ENCODE measurements at places on chromosomes 4 and X.

GRCh38 chr4:157977086-157977485 lies 195.7 kb downstream of the GASK1B start:
- DNase-seq, result no peak

GRCh38 chr4:148216321-148216720 lies 225.9 kb downstream of the NR3C2 start:
- no peak for DNase-seq

DNA sequence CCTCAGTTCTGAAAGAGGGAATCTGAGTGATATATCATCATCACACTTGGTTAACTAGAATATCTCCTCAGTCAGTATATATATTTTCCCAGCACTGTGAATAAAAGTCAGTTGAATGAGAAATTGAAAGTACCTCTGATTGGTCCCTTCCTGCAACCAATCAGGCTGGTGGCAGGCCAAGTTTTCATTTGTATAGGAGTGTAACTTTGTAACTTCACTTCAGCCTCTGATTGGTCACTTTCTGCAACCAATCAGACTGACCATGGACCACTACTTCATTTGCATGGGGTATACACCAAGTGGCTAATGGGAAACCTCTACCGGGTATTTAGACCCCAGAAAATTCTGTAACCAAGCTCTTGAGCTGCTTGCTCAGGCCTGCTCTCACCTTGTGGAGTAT lies 2.0 kb upstream of the PGK1 start:
- DNase-seq, result no peak

DNA sequence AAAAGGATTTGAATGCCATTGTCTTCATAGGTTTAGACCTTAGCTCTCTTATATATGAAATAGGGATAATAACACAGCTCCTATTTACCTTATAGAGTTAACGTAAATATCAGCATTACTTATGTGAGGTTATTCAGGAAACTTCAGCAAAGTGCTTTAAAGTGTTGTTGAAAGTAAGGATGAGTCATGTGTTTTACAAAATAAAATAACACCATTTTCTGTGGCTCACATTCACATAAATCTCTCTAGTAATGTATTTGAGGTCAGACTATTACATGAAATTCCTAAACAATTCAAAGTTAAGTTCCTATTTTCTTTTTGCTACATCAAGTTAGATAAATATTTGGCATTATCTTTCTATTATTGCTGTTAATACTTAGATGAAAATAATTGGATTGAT lies 2.9 kb downstream of the GNRHR start:
- no peak for DNase-seq

GRCh38 chrX:115147220-115147619 lies 42.0 kb upstream of the RBMXL3 start:
- DNase-seq, result no peak

DNA sequence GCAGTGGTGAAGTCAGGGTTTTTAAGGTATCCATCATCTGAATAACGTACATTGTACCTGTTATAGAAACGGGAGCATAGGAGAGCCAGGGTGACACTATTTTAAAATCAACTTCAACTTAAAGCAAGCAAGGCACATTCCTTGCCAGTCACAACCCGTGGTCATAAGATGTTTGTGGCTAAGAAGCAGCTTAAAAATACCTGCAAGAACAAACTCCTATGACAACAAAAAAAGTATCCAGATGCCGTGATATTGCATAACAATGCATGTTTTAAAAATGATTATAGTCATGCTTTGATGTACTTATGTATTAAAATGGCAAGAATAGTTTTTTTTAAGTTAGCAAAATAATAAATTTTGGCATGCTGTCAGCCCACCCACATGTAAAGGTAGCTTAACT lies 16.5 kb upstream of the SYNPO2 start:
- no peak for DNase-seq

- no peak for DNase-seq
These were observed 13.3 kb downstream of the YIPF7 start for GRCh38 chr4:44638091-44638490.

DNA sequence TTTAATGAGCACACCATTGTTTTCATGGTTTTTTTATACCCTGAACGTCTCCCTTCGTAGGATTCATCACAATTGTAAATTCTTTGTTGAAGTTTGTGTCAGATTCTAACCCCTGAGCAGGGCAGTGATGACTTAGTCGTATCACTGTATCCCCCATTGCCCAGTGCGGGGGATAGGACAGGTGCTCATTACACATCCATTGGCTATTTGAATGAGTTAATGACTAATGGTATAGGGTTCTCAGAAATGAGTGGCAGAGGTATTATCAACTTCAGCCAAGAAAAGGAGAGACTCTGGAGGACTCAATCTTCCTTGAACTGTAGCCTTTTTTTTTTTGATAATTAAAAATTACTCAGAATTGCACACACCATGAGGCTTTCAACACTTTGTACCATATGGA lies 64.6 kb downstream of the SYNPO2 start:
- no peak for DNase-seq

- DNase-seq, result no peak
These were observed 39.7 kb downstream of the TSPAN5 start for GRCh38 chr4:98618680-98619079.

DNA sequence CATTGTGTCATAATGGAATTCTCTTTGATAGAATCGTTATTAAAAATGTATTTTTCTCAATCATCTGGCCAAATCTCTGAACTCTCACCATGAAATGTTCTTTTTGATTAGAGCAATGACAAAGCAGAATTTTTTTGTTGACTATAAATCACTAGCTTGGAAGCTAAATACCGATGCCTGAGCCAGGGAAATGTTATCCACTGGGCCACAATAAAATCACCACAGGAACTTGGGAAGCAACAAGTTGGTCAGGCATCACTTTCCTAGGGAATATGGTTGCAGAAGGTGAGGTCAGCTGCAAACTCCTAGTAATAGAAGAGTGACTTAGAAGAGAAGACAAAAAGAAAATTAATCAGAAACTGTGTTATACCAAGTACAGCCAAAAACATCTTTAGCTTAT lies 60.6 kb upstream of the CFAP47 start:
- no peak for DNase-seq

DNA sequence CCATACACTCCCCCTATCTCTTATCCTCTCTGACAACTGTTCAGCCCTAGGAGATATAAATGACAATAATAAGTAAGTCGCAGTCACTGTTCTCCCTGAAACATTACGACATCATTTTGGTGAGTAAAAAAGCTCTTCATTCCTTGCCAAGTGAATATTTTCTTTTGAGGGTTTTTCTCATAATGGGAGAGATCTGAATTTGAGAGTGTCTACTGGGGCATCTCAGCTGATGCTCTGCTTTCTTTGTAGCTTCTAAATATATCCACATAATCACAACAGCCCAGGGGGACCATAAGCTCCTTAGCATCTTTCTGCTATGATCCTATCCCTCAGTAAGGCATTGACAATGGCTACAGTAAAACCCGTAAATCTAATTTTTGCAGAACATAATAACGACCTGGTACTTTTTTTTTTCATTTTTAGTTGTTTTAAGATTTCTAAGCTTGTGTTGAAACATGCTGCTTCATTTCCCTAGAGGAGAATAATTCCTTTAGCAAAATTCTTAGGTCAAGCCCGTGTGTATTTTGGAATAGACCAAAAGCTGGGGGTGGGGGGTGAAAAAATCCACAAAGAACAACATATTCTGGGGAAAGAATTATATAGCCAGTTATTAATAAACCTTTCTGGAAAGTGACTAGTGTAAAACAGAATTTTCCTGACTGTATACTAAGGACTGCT lies 78.1 kb upstream of the GPM6B start:
- DNase-seq, result no peak

All from stimulated activated CD8-positive, alpha-beta memory T cell treated with anti-CD3 and anti-CD28 coated beads, Interleukin-15, amount 100 ng/mL, for 24 hours (primary cell).